ENCODE measurements at places on chromosomes 12 and 14.

DNA sequence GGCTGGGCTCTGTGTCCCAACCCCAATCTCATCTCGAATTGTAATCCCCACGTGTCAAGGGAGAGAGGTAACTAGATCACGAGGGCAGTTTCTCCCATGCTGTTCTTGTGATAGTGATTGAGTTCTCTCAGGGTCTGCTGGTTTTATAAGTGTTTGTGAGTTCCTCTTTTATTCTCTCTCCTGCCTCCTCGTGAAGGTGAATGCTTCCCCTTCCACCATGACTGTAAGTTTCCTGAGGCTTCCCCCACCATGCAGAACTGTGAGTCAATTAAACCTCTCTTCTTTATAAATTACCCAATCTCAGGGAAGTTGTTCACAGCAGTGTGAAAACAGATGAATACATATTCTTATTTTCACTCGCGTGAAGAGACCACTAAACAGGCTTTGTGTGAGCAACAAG lies 148.2 kb downstream of the TMEM30B start:
- no peak for DNase-seq
- H3K4me1 ChIP-seq: peaks cover 11% of the 10 kb centered on the region
- no peaks in the 10 kb centered on the region for H3K36me3 ChIP-seq
- H3K27me3 ChIP-seq: no peaks in the 10 kb centered on the region
- H3K4me3 ChIP-seq: no peak overlapping the region

DNA sequence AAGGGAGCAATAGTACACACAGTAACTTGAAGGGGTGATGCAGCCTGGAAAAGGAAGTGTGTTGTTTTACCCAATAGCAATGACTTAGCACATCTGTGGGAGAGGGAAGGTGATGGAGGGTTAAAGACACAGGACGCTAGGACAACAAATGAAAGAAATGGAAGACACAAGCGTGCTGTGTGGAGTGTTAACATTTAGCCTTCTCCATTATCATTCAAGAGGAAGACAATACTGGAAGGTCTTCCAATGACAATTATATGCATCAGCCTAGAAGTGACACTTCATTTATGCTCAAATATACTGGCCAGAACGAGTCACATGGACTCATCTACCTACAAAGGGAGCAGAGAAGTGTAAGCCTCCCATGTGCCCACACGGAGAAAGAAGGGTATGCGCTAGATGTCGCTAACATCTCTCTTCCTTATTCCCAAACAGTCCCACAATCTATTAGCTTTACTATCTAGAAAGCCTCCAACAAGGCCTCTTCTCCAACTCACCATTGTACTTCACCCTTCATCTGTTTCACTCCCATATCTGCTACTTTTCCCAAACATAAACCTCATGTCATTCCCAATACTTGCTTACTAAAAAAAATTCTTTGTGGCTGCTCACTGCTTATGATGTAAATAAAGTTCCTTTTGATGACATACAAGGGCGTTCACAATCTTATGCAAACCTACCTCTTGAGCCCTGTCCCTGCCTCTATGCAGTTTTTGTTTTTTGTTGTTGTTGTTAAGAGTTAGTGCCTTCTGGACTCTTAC lies 20.3 kb downstream of the PPM1H start:
- H3K36me3 ChIP-seq: no peaks in the 10 kb centered on the region
- H3K4me1 ChIP-seq: peaks cover 13% of the 10 kb centered on the region
- H3K27ac ChIP-seq: no peak overlapping the region
- no peak overlapping the region for H3K4me3 ChIP-seq
- DNase-seq: no peak

- H3K27ac ChIP-seq: no peak overlapping the region
- no peak overlapping the region for H3K4me3 ChIP-seq
- H3K27me3 ChIP-seq: peaks cover 59% of the 10 kb centered on the region
Measured at GRCh38 chr14:95841668-95842067, 35.0 kb upstream of the TUNAR start.

GRCh38 chr12:47755655-47756562 lies 2.8 kb downstream of the RAPGEF3 start:
- peak overlapping the region; percentile 59 for H3K27ac ChIP-seq
- H3K4me1 ChIP-seq: peaks cover 51% of the 10 kb centered on the region
- DNase-seq: peak; percentile 50
- no peaks in the 10 kb centered on the region for H3K27me3 ChIP-seq
- H3K36me3 ChIP-seq: peaks cover 25% of the 10 kb centered on the region

DNA sequence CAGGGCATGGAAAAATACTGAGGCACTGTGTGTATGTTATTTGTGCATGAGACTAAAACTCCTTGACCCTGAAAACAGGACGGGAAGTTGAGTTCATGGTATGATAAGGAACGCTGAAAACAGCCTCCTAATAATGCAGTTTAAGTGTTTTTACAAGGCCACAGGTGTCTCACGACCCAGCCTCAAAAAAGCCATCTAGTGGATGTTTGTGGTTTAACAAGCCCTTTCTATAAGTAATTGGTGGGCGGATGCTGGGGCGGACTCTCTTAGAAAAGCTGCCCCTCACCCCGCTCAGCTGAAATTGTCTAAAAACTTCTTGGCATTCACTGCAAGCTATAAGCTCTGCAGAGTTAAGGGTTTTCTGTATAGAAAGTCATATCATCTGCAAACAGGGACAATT lies 184.5 kb downstream of the NUBPL start:
- no peak overlapping the region for H3K27ac ChIP-seq
- no peaks in the 10 kb centered on the region for H3K27me3 ChIP-seq
- H3K4me3 ChIP-seq: no peak overlapping the region
- no peak for DNase-seq
- no peaks in the 10 kb centered on the region for H3K4me1 ChIP-seq
- H3K36me3 ChIP-seq: no peaks in the 10 kb centered on the region

DNA sequence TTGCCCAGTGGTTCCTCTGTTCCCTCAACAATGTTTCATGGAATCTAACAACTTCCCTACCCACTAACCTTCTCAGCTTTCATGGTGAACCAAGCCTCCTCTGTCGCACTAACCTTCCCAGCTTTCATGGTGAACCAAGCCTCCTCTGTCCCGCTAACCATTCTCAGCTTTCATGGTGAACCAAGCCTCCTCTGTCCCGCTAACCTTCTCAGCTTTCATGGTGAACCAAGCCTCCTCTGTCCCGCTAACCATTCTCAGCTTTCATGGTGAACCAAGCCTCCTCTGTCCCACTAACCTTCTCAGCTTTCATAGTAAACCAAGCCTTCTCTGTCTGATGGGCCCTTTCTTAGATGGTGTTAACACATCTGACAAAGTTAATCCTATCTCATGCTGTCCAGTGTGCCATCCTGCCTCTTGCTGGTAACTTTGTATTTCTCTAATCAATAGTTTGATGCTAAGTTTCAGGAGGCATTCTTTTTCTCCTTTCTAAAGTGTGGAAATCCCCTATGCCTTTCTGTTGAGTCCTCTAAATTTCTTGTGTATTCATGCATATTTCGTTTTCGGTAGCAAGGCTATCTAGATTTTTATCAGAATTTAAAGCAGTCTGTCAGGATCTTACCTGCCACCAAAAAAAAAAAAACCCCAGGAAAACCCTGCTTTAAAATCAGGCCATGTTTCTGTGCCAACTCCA lies 26.8 kb upstream of the KCNK13 start:
- no peak overlapping the region for H3K27ac ChIP-seq
- H3K27me3 ChIP-seq: no peaks in the 10 kb centered on the region
- DNase-seq: no peak
- no peaks in the 10 kb centered on the region for H3K36me3 ChIP-seq
- no peak overlapping the region for H3K4me3 ChIP-seq

- no peak overlapping the region for H3K4me3 ChIP-seq
- H3K27me3 ChIP-seq: no peaks in the 10 kb centered on the region
Measured at GRCh38 chr12:16467272-16467671, 119.8 kb downstream of the MGST1 start.

- H3K27ac ChIP-seq: no peak overlapping the region
- no peak for DNase-seq
- peaks cover 18% of the 10 kb centered on the region for H3K4me1 ChIP-seq
- no peak overlapping the region for H3K4me3 ChIP-seq
- peaks cover 23% of the 10 kb centered on the region for H3K27me3 ChIP-seq
Measured at GRCh38 chr12:68242777-68243176, 10.6 kb downstream of the IL22 start.

- peaks cover 26% of the 10 kb centered on the region for H3K4me1 ChIP-seq
- H3K27me3 ChIP-seq: no peaks in the 10 kb centered on the region
- H3K27ac ChIP-seq: peak overlapping the region; percentile 51
- peak overlapping the region; percentile 98 for H3K4me3 ChIP-seq
- DNase-seq: peak; percentile 48
Measured at GRCh38 chr12:100141998-100142850, 450 bp downstream of the BLTP3B start.

DNA sequence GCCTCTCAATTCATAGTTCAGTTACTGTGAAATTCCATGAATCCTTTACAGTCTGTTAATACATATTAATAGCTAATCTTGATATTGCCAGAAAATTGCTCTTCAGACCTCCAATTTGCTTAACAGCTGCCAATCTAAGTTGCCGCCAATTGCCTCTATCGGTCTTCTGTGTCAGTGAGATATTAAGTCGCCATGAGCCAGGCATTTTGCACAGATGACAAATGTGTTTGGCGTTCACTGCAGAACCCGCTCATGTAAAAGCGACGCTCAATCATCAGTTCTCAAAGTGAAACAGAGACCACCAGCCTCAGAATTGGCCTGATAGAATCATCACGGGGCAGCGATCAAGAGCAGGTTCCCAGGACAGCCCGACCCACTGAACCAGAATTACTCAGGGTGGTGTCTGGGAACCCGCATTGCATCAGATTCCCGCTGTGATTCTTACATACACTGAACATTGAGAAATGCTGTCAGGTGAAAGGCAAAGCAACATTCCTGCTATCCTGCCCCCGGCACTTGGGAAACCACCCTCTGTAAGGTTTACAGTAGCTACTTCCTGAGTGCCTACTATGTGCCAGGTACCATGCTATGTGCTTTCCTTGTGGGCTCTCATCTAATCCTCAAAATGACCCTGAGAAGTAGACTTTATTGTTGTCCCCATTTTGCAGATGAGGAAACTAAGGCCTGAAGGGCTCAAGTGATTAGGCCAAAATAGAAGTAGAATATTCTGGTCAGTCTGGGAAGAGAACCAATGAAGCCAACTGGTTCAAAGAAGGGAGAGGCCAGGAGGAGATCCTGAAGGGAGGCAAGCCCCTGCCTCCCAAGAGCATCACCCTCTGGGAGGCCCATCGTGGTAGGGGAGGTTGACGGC lies 216.4 kb downstream of the SLC41A2 start:
- H3K36me3 ChIP-seq: no peaks in the 10 kb centered on the region
- H3K27me3 ChIP-seq: peaks cover 67% of the 10 kb centered on the region
- no peak overlapping the region for H3K4me3 ChIP-seq

- peaks cover 81% of the 10 kb centered on the region for H3K36me3 ChIP-seq
- peak overlapping the region; percentile 92 for H3K27ac ChIP-seq
- H3K4me1 ChIP-seq: peaks cover 98% of the 10 kb centered on the region
- no peaks in the 10 kb centered on the region for H3K27me3 ChIP-seq
- peak overlapping the region; percentile 66 for H3K4me3 ChIP-seq
- peak; percentile 75 for DNase-seq
Measured at GRCh38 chr12:113241191-113242025, 20.1 kb downstream of the TPCN1 start.

GRCh38 chr12:111249018-111249370 lies 119.9 kb downstream of the PHETA1 start:
- H3K36me3 ChIP-seq: no peaks in the 10 kb centered on the region
- H3K27me3 ChIP-seq: peaks cover 96% of the 10 kb centered on the region
- DNase-seq: no peak
- no peak overlapping the region for H3K4me3 ChIP-seq
- no peaks in the 10 kb centered on the region for H3K4me1 ChIP-seq
- no peak overlapping the region for H3K27ac ChIP-seq

DNA sequence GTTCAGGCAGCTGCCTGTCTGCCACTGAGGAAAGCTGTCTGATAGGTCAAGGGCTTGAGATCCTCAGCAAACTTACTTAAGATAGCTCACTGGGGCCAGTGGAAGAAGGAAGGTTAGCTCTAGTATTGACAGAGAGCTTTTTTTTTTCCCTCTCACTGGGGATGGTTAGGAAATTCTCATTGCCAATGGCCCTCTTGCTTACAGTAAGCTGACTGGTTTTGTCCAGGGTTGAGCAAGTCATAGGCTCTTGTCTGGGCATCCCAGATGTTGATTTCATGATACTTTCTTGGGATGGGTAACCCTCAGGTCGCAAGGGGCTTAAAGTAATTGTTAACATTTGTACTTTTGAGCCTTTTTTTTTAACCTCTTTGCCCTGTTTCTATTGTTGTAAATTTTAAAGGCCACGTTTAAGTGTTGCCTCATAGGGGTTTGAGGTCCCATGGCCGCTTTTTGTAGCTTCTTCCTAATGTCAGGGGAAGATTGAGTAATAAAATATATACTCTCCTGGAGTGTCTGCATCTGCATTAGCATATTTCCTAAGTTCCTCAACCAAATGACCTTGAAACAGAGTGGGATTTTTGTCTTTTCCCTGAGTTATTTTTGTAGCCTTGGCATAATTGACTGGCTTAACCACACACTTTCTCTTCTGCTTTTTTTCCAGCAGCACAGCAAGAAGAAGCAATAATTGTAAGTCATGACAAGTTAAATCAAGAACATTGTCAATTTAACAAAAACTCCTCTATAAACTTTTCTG lies 716.0 kb downstream of the LRFN5 start:
- no peaks in the 10 kb centered on the region for H3K36me3 ChIP-seq
- no peaks in the 10 kb centered on the region for H3K27me3 ChIP-seq
- H3K27ac ChIP-seq: no peak overlapping the region
